Right atrium auricular region (tissue), 2 donors: ENCODE measurements at places on chromosomes 3 and 15. TPM values are rescaled to one million over a fixed set of nuclear protein-coding genes. Genes with fewer than 3 reads are reported as not detected.

GRCh38 chr15:80404057-80404760 lies at the start of gene ARNT2:
Gene ARNT2 (plus strand): TSS chr15:80404382. CDS start chr15:80404516, 134 bp downstream.
- no peak for DNase-seq

DNA sequence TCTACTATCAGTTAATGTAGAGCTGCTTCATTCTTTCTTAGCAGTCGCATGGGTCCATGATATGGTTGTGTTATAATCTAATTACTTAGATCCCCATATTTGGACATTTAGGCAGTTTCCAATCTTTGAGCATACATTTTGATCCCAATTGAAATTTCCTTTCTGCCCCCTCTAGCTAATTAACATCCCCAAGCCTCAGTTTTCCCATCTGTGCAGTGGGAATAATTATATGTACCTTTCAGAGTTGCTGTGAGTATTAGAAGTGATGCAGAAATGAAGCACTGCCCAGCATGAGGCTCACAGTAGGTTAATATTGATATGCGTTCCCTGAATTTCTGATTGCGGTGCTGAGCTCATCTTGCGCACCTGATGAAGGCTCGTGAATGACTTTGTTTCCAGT lies 21.8 kb downstream of the SPSB4 start:
- no peak for DNase-seq

DNA sequence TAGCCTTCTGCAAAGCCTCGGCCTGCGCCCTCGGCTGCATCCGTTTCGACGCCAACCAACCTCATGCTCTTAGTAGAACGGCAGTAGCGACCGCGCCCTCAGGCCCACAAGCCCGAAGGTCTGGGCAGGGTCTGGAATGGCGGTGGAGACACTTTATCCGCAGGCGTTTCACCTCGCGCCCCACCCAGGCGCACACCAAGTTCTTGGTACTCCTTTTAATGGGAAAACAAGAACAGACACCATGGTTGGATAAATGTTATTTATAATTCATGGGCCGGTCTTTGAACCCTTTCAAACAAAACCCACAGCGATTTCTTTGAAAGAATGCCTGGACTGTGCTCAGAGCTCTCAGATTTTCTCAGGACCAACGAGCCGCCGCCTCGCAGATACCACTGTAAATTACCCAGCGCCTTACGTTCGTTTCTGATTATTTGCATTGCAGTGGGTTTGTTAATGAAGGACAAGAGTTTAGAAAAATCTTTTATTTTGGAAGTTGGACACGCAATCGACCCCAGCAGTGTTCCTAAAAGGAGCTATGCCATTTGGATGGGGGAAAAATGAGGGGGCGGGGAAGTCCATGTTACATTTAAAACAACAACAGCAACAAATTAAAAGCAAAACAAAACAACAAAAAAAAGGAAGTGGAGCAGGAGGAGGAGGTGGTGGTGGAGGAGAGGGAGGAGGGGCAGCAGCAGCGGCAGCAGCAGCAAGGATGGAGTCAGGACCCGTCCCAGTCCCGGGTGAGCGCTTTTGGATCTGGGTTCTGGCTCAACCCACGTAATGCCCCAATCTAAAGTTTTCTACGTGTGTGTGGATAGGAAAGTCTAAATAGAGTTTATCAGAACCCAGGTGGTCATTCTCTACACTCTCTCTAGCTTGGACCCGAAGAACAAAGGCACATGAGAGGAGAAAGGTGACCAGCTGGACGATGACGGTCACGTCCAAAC lies 993 bp upstream of the ISL2 start:
- DNase-seq, result no peak

DNA sequence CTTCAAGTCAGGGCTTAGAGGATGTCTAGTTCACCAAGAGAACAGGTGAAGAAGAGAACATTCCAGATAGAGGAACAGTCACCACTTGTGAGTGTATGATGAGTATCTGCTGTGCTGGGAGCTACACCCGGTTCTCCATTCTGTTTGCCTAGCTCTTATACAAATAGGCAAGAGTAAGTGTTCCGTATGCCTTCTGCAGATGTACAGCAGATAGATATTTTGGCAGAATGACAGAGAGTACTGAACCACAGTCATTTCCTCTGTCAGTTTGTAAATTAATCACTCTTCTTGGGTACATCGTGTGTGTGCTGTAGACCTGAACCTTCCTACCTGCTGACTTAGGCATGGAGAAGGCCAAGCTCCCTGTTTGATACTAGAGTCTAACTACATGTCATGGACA lies 108.3 kb upstream of the CTDSPL start:
- no peak for DNase-seq

GRCh38 chr15:32918547-32918946 lies 200.7 kb downstream of the GREM1 start:
- no peak for DNase-seq

DNA sequence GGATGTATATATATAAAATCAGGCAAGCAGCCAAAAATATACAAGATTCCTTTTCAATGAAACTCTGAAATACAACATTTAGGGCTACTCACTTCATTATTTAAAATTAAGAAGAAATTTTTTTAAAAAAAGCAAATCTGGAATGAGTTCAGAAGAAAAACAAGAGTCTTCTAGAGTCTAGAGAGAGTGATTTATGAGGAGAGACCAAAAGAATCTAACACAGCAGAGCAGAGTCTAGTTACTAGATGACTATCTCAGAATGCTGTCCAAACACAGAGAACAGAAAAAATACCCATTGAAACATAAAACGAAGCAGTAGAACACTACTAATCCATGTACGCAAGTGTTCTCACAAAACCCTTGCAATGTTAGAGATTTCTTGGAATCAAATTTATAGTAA lies 275.2 kb upstream of the CBLB start:
- DNase-seq, result no peak

GRCh38 chr3:48648188-48648850 lies 13.1 kb upstream of the SLC26A6 start:
- DNase-seq, result no peak

DNA sequence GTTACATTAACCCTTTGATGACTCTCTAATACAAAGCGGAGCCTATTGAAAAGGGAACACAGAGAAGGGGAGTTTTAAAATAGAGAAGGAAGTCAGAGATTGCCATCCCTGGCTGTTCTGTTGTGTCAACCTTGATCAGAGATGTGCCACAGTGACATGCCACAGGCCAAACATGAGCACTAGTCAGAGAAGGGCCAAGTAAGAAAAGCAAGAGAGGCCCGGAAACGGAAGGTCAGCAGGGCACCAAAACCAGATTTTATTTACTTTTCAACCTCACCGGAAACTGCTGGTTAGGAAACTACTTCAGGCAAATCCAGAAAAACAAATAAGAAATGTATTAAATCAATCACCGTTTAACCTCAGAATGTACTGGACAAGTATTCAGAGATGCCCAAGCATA lies 171.8 kb downstream of the ALCAM start:
- no peak for DNase-seq

DNA sequence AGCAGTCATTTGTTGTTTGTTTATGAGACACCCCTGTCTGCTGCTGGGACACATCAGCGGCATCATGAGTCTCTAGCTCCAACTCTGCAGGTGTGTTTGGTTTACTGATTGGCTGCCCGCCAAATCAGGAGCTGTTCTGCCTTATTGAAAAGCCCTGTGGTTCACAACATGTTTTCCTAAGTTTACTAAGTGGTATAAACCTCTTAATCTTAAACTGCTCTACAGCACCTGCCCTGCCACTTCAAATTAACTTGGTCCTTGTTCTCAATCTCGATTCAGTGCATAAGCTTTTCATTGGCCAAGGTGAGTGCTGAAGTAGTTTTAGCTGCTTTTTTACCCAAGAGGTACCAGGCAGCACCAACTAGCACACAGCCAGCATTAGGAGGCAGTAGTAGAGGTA lies 77.8 kb upstream of the WDR72 start:
- no peak for DNase-seq

- DNase-seq, result no peak
Observed at GRCh38 chr3:138047596-138048158, 37.7 kb downstream of the CLDN18 start.

DNA sequence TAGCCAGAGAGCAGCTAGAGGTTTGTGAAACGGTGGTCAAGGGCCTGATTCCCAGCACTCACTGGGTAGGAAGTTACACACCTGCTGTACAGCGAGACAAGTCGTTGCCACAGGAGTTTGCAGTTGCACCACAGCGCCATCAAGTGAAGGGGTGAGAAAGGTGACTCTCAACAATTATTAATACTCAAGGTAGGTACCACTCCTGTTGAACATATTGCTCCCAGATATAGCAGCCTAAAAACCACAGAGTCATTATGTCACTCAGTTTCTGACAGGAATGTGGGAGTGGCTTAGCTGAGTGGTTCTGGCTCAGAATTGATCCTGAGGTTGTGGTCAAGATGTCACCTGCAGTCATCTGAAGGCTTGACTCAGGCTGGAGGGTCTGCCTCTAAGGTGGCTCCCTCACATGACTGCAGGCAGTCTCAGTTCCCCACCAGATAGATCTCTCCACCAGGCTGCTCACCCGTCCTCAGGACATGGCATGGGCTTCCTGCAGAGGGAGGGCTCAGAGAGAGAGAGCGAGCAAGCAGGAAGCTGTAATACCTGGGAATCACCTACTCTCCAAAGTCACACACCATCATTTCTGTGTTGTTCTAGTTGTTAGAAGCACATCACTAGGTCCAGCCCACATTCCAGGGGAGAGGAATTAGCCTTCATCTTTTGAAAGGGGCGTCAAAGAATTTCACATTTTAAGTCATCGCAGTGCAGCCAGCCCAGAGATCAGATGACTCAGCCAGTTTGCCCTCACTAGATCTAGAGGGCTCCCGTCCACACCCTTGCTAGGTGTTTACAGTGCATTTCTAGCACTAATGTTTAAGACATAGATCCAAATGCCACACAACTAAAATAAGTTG lies 17.0 kb upstream of the ANO10 start:
- DNase-seq, result no peak

DNA sequence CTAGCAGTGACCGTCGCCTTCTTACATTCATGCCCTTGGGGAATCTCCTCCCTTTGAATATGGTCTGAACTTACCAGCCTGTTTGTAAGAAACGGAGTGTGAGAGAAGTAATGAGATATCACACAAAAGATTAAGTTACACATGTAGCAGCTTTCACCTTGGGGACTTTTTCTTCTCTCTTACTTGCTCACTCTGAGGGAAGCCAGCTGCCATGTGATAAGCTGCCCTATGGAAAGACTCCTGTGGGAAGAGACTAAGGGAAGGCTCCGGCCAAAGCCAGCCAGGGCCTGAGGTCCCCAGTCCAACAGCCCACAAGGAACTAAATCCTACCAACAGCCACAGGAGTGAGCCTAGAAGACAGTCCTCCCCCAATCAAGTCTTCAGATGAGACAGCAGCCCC lies 190.4 kb upstream of the TSC22D2 start:
- DNase-seq, result no peak

DNA sequence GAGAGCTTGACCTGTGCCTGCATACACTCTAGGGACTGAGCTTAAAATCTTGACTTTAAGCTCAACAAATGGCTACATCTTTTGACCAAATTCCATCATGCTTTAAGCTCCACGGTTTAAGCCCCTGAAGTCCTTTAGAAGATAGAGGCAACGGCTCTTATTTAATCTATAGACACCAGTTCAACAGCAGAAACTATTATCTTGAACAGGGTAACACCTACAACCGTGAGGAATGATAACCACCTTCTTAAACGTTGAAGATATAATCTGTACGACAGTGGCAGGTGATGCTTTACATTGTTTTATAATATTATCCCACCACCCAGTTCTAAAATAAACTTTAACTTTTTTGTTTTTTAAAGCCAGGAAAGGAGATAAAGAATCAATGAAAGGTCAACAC lies 1007.8 kb downstream of the FHIT start:
- DNase-seq, result no peak

GRCh38 chr15:28182216-28182615 lies 83.1 kb upstream of the OCA2 start:
- DNase-seq, result no peak

DNA sequence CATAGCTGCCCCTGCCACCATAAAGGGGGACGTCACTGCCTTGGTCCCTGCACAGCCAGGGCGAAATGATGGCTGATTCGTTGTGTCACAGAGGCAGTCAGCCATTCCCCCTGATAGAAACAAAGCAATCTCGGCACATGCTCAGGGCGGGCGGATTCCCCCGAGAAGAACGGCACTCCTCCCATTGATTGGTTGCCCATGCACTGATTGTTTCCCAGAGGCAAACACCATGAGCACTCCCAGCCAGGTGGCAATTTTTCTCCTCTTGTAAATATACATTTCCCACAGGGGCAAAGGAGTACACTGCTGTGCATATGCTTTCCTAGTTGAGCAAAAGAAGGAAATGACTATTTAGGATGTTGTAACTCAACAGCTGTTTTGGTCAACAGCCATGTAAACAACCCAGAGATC lies 56.5 kb downstream of the KY start:
- no peak for DNase-seq

- DNase-seq, result no peak
Observed at GRCh38 chr3:197135212-197135611, 105.6 kb upstream of the MELTF start.

- no peak for DNase-seq
Observed at GRCh38 chr3:160796813-160797164, 40.8 kb downstream of the PPM1L start.

- DNase-seq, result no peak
Observed at GRCh38 chr3:110810356-110810755, 261.3 kb upstream of the NECTIN3 start.

DNA sequence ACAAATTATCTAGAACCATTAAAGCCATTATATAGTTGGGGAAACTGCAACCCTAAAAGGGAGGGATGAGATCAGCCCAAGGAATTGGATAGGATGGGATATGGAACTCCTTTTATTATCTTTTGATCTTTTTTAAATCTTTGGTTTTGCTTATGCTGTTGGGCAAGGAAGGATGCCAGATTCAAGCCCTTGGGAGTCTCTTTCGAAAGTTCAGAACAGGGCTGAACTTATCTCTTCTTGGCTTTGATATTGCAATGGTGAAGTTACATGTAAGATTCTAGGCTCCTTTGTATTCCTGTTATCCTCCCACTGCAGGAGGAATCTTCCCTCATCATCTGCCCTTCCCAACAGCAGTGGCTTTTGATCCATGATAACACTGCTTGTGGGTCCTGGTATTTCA lies 10.0 kb upstream of the SLC22A13 start:
- no peak for DNase-seq

Gene GALNT15
- 83.1 TPM for total RNA-seq

Gene CPA3
- total RNA-seq, result 5.1 TPM

Gene PSTPIP1
- total RNA-seq, result 2.3 TPM

Gene GPR27
- total RNA-seq, result 1.9 TPM

Gene TEX55
- not detected for total RNA-seq

Gene CHST13
- 0.90 TPM for total RNA-seq

Gene ILDR1
- not detected for total RNA-seq

Gene GPR176
- total RNA-seq, result 4.3 TPM

Gene IGDCC3
- total RNA-seq, result not detected

Gene HRG
- not detected for total RNA-seq

Gene STAC
- total RNA-seq, result 0.33 TPM

Gene HESX1
- 0.75 TPM for total RNA-seq

Gene TMEM115
- total RNA-seq, result 37.1 TPM

Gene C3orf80
- total RNA-seq, result 0.28 TPM

Gene GOLGA6B
- total RNA-seq, result not detected

Gene MUSTN1
- total RNA-seq, result 43.8 TPM

Gene PARP3
- total RNA-seq, result 12.8 TPM
